ENCODE measurements at places on chromosomes 2 and 18.
A peak's percentile ranks its signal among the peaks of the same experiment; 100 is the strongest.

- peak; percentile 65 for DNase-seq
These were observed 135.8 kb downstream of the HDAC4 start for GRCh38 chr2:239264838-239265651.

- peak; percentile 59 for DNase-seq
These were observed 21.4 kb upstream of the STON1 start for GRCh38 chr2:48508461-48509124.

- no peak for DNase-seq
These were observed 32.6 kb downstream of the BCL2 start for GRCh38 chr18:63286926-63287325.

- peak; percentile 21 for DNase-seq
These were observed 81.2 kb downstream of the SH3YL1 start for GRCh38 chr2:182509-183122.

DNA sequence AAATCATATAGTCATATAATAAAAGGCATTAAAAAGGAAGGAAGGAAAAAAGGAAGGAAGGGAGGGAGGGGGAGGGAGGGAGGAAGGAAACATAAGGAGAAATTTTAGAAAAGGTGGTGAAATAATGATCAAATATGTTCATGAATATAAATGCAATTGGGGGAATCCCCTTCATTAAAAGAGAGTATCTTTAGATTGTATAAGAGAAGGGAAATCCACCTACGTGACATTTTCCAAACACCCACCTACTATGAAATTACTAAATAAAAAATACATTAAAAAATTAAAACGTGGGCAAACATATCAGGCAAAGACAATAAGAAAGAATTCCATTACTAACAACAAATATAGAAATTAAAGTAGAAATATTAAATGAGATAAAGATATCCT is 203.4 kb upstream of the PARD3B start:
- DNase-seq: no peak

GRCh38 chr18:6650127-6650507 is 79.4 kb upstream of the ARHGAP28 start:
- DNase-seq: no peak

DNA sequence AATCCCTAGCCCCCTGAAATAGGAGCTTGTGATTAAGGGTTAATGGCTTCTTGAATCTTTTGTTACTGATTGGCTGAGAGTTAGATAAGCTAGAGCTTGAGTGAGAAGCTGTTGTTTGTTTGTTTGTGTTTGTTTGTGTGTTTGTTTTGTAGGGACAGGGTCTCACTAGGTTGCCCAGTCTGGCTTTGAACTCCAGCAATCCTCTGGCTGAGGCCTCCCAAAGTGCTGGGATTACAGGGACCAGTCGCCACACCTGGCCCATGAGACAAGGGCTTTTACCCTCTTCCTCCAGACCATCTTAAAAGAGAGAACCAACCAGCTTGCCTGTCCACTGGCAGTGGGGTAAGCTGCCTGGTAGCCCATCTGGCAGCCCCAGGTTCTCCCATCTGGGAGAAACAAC is 58.1 kb downstream of the SH2D6 start:
- DNase-seq: no peak

DNA sequence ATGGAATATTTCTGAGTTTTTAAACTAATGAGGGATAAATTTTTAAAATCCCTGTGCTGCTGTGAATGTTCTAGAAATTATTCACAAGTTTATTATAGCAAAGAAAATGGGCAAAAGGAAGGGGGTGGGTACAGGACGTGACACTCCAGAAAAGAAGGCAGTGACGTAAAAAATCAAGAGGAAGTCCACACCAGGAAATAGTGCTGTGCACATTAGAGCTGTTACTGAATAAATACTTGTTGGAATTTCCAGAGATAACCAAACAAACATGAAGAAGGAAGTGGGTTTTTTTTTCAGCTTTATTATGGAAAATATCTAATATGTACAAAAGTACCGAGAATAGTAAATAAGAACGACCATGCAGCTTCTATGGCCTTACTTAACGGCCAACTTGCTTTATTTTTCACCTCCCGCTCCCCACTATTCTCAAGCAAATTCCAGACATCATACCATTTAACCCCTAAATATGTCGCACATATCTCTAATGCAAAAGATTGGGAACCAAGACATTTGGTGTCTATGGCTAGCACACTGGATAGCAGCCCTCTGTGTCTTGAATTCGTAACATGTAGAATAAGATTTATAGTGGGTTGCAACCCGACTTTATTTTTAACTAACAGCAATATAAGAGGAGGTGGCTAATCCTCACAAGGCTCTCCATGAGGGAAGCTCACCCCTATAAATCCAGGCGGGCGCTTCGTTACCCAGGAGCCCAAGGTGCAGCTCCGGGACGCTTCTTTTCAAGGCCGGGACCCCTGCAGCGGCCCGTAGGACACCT is 580 bp upstream of the NDUFV2 start:
- peak; percentile 79 for DNase-seq

GRCh38 chr2:109220860-109221259 is 91.9 kb downstream of the SH3RF3 start:
- DNase-seq: no peak

GRCh38 chr2:72605836-72606442 is 219.9 kb downstream of the EXOC6B start:
- peak; percentile 45 for DNase-seq

GRCh38 chr18:68164909-68165308 is 550.0 kb downstream of the TMX3 start:
- no peak for DNase-seq

- DNase-seq: peak; percentile 17
These were observed at the start of gene CYS1 for GRCh38 chr2:10079870-10080535. Gene CYS1, minus strand, starts transcription at chr2:10080411. Its CDS starts 188 bp downstream, at chr2:10080223.

DNA sequence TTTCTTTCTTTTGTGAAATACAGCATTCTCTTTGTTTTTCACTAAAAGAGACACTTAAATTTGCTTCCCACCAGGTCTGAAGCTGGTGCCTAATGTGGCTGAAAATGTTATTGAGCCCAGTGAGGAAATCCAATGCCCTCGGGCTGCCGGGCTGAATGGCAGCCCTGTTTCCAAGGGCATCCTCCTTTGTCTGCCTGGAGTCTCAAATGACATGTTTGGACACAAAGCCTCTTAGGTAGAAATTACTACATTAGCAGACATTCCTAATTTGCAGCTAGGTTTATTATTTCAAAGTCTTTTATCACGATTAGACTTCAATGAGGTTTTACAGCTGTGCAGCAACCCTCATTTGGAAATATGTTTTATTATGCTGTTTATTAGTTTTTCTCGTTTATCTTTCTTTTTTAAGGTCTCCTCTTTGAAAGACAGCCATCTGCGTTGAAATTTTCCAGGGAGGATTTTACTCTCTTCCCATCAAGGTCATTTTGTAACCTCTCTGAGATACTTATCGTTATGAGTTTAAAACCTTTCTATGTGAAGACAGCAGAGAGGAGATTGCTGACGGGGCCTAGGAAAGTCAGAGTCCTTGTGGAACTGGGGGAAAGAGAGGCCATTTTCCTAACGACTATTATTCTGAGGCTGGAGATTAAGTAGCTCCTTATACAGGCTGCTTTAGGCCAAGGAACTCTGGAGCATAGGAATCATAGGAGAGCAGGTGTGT is 59.0 kb upstream of the ZNF532 start:
- no peak for DNase-seq

- DNase-seq: peak; percentile 81
These were observed 83.9 kb downstream of the AAK1 start for GRCh38 chr2:69559442-69560146.

DNA sequence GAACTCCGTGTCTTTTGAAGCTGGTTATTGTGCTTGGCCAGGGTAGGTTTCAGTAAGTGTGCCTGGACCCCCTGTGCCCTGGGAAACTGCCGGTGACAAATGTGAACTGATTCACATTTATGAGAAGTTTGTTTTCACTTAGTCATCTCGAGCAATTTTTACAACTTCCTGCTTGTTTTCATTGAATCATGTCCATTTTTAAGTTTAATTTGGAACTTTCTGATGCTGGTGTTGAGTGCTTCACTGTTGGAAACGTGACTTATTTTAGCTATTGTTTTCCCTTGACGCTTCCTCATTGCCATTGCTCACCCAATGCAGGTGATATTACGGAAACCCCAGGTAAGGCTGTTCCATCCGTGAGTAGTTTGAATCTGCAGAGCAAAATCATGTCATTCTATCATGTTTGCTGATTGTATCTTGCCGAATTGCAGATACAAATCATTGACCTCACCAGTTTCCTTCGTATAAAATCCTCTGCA is 97.2 kb downstream of the RTN4 start:
- DNase-seq: peak; percentile 83

GRCh38 chr2:114925296-114926255 is 483.1 kb downstream of the DPP10 start:
- no peak for DNase-seq
